ENCODE measurements at places on chromosomes 6 and 20. TPM values are rescaled to one million over a fixed set of nuclear protein-coding genes. Genes with fewer than 3 reads are reported as not detected.
A peak's percentile ranks its signal among the peaks of the same experiment; 100 is the strongest.

Gene ISM1
- 4.2 TPM for total RNA-seq

- peaks cover 6% of the 10 kb centered on the region for H3K36me3 ChIP-seq
- no peak overlapping the region for H3K4me3 ChIP-seq
- no peaks in the 10 kb centered on the region for H3K4me1 ChIP-seq
- H3K27me3 ChIP-seq: no peaks in the 10 kb centered on the region
Measured at GRCh38 chr20:50892394-50892793, 38.8 kb downstream of the ADNP start.

DNA sequence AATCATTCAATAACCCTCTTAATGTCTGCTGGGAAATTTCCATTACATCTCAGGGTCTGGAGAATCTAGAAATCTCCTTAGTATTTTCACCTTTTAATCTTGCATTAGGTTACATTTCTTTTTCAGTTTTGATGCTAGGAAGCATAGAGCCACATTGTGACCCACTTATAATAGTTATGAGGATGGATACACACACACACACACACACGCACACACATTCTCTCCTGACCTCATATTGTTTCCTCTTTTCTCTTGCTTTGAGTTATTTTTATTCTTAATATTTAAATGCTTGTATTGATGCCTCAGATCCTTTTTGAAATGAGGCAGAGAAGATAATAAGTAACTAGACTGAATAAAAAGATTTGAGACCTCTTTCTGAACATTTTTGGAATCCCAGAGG, 128.4 kb downstream of the KLHL32 start:
- no peak overlapping the region for H3K4me3 ChIP-seq
- DNase-seq: no peak
- H3K27me3 ChIP-seq: no peaks in the 10 kb centered on the region
- H3K27ac ChIP-seq: no peak overlapping the region

GRCh38 chr6:15615802-15616201, 47.0 kb downstream of the DTNBP1 start:
- no peaks in the 10 kb centered on the region for H3K27me3 ChIP-seq
- peaks cover 19% of the 10 kb centered on the region for H3K4me1 ChIP-seq
- no peak for DNase-seq
- no peak overlapping the region for H3K4me3 ChIP-seq
- peaks cover 26% of the 10 kb centered on the region for H3K36me3 ChIP-seq
- H3K27ac ChIP-seq: no peak overlapping the region

- no peaks in the 10 kb centered on the region for H3K4me1 ChIP-seq
- H3K4me3 ChIP-seq: no peak overlapping the region
- H3K27ac ChIP-seq: no peak overlapping the region
- H3K27me3 ChIP-seq: no peaks in the 10 kb centered on the region
- DNase-seq: no peak
Measured at GRCh38 chr6:89961481-89961880, 67.2 kb downstream of the GJA10 start.

GRCh38 chr6:391559-392440, at the start of gene IRF4:
Gene IRF4 (plus strand): TSS chr6:391752. CDS start chr6:393153, 1,401 bp downstream.
- H3K36me3 ChIP-seq: no peaks in the 10 kb centered on the region
- H3K27ac ChIP-seq: peak within 1 kb of the TSS; percentile 26
- peaks cover 9% of the 10 kb centered on the region for H3K27me3 ChIP-seq
- no peak for DNase-seq

Gene RPS18
- total RNA-seq: 4,844 TPM

Gene TMEM244
- not detected for total RNA-seq

DNA sequence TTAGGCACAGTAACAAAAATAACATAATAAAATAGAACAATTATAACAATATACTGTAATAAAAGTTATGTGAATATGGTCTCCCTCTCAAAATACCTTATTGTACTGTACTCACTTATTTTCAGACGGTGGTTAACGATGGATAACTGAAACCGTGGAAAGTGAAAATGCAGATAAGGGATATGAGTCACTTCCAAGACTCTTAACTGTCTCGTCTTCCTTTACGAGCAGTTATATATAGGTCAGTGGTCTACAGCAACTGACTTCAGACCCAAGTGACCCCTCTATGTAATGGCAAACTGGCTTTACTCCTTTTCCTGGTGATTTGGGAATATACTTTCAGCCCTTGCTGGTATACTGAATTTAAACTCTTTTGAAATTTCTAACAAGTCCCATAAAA, 261.4 kb downstream of the SLC35F1 start:
- H3K36me3 ChIP-seq: no peaks in the 10 kb centered on the region
- no peak overlapping the region for H3K4me3 ChIP-seq
- H3K4me1 ChIP-seq: no peaks in the 10 kb centered on the region
- no peak overlapping the region for H3K27ac ChIP-seq

DNA sequence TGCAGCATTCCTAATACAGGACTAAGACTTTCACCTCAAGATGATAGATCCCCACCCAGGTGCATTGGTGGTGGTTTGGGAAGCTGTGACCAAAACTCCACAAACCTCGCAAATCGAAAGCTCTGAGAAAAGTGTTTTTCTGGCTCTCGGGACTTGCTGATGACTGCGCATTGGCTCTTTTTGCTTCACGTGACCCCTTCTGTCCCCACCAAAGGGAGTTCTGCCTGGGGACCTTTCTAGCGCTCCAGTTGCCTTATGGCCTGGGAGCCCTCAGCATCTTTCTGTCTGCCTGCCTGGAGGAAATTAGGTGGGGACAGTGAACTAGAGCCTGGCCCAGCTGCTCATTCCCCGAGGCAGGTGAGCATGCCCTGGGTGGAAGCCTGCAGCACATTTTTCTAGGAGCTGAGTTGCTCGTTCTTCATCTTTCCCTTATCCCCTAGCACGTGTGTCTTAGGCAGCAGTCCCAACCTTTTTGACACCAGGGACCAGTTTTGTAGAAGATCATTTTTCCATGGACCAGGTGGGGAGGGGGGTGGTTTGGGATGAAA, 90.2 kb downstream of the TXNDC5 start:
- no peaks in the 10 kb centered on the region for H3K36me3 ChIP-seq
- H3K4me1 ChIP-seq: no peaks in the 10 kb centered on the region
- no peaks in the 10 kb centered on the region for H3K27me3 ChIP-seq
- DNase-seq: no peak
- no peak overlapping the region for H3K27ac ChIP-seq

Gene ADGRF5
- total RNA-seq: 3.2 TPM

DNA sequence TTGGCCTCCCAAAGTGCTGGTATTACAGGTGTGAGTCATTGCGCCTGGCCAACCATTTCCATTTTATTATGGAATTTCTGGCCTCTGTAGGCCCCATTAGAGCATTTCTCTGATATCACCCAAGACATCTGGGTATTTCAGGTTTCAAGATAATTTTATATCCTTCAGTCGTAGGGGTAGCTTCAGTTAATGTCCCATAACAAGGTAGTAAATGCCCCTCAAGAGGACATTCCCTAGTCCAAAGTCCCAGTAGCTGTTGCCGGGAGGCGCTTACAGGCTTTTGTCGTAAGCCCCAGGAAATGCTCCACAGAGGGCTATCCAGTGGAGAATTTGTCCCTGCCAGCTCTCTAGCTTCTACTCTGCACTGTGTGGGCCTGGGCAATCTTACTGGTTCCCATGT, 24.4 kb downstream of the EFCAB8 start:
- H3K4me3 ChIP-seq: no peak overlapping the region
- H3K27me3 ChIP-seq: no peaks in the 10 kb centered on the region
- no peaks in the 10 kb centered on the region for H3K36me3 ChIP-seq
- H3K4me1 ChIP-seq: no peaks in the 10 kb centered on the region
- no peak overlapping the region for H3K27ac ChIP-seq

GRCh38 chr6:17584241-17584803, 15.8 kb upstream of the FAM8A1 start:
- H3K4me1 ChIP-seq: peaks cover 27% of the 10 kb centered on the region
- H3K27me3 ChIP-seq: no peaks in the 10 kb centered on the region
- H3K4me3 ChIP-seq: no peak overlapping the region

- peaks cover 98% of the 10 kb centered on the region for H3K36me3 ChIP-seq
- H3K27me3 ChIP-seq: no peaks in the 10 kb centered on the region
- H3K4me3 ChIP-seq: no peak overlapping the region
- H3K4me1 ChIP-seq: peaks cover 5% of the 10 kb centered on the region
Measured at GRCh38 chr20:34537651-34538050, 20.9 kb upstream of the MAP1LC3A start.

DNA sequence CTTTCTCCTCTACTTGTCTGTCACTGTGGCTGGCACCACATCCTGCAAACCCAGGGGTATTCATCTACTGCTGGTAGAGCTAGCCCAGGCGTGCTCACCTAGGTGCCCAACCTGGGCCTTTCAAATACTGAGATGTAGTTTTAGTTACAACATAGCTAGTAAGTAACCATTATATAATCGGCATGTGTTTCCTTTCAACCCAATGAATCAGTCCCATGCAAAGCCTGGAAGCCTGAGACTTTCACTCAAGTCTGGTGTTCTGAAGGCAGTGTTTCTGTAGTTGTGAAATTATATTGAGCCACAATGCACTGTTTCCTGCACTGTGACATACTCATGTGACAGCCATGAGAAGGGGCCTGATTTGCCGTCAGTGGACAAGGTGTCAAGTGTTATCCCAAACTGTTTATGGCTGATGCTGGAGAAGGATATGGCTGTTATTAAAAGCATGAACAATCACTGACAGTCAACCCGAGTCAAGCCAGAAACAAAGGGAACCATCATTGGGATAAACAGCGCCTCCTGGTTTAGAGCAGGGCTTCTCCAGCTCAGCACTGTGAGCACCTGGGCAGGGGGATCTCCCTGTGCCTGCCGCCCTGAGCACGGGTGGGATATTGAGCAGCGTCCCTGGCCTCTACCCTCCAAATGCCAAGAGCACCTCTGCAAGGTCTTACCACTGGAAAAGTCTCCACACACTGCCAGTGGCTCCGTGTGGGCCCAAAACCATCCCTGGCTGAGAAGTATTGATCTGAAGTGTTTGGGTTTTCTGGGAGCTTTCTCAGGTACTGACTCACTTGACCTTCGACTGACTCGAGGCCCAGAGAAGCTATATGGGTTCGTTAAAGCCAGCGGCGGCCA, 1.6 kb downstream of the PSMA7 start:
- no peaks in the 10 kb centered on the region for H3K27me3 ChIP-seq
- peak overlapping the region; percentile 98 for H3K27ac ChIP-seq
- DNase-seq: no peak
- peaks cover 26% of the 10 kb centered on the region for H3K4me1 ChIP-seq

- peaks cover 9% of the 10 kb centered on the region for H3K4me1 ChIP-seq
- DNase-seq: no peak
- no peak overlapping the region for H3K27ac ChIP-seq
Measured at GRCh38 chr20:46940616-46941015, 46.0 kb downstream of the EYA2 start.

DNA sequence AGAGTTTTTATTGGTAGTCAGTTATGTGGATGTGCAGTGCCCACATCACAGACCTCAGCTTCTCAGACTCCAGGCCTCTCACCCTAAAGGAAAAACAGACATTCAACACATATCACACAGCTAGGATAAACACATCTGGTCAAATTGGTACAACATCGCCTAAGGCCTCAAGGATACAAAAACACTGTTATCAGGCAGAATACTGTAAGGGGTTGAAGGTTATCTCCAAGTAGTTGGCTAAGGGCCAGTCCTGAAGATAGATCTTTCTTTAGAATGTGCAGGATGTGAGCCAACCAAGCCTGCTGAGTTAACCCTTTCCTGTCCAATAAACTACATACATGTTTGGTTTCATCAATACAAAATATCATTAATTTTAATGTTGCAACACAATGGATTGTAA, 308.4 kb upstream of the GJE1 start:
- no peak overlapping the region for H3K27ac ChIP-seq
- H3K27me3 ChIP-seq: no peaks in the 10 kb centered on the region
- H3K4me3 ChIP-seq: no peak overlapping the region
- no peaks in the 10 kb centered on the region for H3K4me1 ChIP-seq
- no peaks in the 10 kb centered on the region for H3K36me3 ChIP-seq

- no peak overlapping the region for H3K27ac ChIP-seq
- H3K27me3 ChIP-seq: no peaks in the 10 kb centered on the region
- peaks cover 29% of the 10 kb centered on the region for H3K36me3 ChIP-seq
- DNase-seq: no peak
- H3K4me1 ChIP-seq: peaks cover 29% of the 10 kb centered on the region
Measured at GRCh38 chr6:16136621-16137450, 8.0 kb downstream of the MYLIP start.

DNA sequence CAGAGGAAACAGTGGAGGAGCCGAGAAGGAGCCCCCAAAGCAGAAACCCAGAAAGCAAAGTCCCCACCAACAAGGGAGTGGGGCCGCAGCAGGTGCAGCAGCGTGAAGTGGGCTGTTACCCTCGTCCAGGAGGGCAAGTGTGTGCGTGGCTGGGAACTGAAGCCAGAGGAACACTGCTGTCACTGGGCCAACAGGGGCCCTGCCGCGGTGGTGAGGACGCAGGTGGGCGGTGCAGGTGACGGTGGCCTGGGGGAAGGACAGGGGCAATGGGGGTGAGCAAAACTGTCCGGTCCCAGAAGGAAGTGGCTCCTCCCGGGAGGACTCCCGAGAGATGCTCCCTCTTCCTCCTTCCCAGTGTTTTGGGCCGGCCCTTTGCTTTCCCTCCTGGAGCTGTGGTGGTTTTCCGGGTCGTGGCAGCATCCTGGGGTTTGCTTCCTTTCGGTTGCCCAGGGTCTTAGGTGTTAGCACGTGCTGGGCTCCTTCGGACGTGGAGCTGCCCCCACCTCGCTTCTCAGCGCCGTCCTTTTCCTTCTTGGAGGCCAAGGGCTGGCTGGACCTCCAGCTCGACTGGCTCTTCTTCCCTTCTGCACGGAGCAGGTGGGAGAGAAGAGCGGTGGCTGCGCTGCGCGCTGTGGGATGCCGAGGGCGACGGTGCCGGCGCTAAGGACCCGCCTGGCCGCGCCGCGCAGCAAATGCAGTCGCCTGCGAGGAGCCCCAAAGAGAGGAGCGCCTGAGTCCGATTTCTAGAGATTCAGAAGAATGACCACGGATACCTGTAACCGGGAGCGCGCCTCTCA, 62.7 kb upstream of the SLC2A12 start:
- H3K4me3 ChIP-seq: no peak overlapping the region
- no peak for DNase-seq
- H3K27ac ChIP-seq: no peak overlapping the region
- no peaks in the 10 kb centered on the region for H3K36me3 ChIP-seq
- peaks cover 23% of the 10 kb centered on the region for H3K27me3 ChIP-seq

DNA sequence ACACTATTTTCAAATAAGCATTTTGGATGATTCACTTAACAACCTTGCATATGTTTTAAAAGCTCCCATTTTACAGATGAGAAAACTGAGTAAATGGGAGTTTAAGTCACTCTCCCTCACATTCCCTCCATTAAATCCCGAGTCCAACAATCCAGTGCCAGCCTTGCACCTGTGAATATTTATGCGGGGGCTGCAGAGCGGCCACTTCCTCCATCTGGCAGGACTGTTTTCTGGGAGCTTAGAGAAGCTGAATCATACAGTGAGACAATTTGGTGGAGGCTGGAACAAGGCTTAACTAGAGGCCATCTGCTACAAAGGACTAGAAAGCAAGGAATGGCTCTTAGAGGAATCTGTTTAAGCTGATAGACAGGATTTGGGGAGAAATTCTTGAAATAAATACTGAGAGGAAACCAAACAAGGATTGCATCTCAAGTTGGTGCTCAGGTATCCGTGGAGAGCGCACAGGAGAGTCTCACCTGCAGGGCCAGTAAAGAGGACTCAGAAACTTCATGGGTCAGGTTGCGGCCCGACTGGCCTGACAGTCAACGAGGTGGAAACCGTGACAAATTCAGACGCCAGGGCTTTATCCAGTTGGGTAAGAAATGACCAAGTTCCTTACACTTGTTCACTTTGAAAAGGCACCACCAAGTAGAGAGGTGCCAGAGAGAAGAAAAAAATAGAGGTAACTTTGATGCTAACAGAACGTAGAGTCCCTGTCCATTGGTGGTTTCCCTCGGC, 478.5 kb downstream of the QKI start:
- no peaks in the 10 kb centered on the region for H3K36me3 ChIP-seq
- no peaks in the 10 kb centered on the region for H3K4me1 ChIP-seq
- H3K27ac ChIP-seq: no peak overlapping the region
- no peak for DNase-seq
- no peaks in the 10 kb centered on the region for H3K27me3 ChIP-seq
- no peak overlapping the region for H3K4me3 ChIP-seq

Measured in esophagus squamous epithelium (tissue), 5 donors.